ENCODE measurements at places on chromosomes 3 and 15.

GRCh38 chr3:15207836-15208504 lies 1.9 kb downstream of the CAPN7 start:
- peak; percentile 7 for DNase-seq

DNA sequence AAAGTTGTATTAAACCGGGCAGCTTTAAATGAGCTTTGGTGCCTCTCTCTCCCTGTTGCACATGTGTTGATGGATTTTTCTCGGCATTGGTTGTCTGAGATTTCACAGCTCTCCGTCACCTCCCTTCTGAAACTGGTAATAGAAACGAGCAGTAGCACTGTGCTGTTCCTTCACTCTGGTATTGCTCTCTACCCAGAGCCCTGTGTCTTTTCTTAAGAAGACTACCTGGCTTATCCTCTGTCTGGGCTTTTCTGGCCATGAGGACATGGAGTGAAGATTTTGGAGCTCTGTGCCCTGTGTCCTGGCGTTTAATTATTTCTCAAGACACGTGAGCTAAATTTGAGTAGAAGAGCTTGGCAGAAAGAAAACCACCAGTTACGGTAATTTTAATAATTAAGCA lies 209.6 kb upstream of the EIF1B start:
- DNase-seq = no peak

- no peak for DNase-seq
Measured at GRCh38 chr3:32423956-32424557, 32.4 kb downstream of the CMTM7 start.

- DNase-seq = peak; percentile 52
Measured at GRCh38 chr15:25410649-25411048, 28.2 kb downstream of the UBE3A start.

GRCh38 chr3:79250746-79251145 lies 517.1 kb downstream of the ROBO1 start:
- no peak for DNase-seq
